ENCODE measurements at places on chromosomes 12 and 14.

DNA sequence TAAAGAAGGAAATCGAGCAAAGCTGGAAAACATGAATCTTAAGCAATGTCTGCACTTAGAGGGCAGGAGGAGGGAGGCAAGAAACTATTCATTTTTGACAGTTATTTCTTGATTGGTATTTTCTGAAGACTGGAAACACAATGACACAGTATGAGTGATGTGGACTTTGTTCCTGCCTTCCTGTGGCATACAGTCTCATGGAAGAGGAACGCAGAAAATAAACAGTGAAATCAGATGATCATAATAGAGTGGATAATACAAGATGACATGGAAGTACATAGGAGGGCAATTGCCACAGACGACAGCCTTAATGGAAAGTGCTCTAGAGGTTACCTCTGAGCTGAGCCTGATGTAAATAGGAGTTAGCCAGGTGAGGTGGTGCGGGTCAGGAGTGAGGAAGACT is 140.4 kb upstream of the MAX start:
- no peak for DNase-seq

GRCh38 chr12:308511-308910 is 45.9 kb upstream of the SLC6A13 start:
- DNase-seq, result no peak

DNA sequence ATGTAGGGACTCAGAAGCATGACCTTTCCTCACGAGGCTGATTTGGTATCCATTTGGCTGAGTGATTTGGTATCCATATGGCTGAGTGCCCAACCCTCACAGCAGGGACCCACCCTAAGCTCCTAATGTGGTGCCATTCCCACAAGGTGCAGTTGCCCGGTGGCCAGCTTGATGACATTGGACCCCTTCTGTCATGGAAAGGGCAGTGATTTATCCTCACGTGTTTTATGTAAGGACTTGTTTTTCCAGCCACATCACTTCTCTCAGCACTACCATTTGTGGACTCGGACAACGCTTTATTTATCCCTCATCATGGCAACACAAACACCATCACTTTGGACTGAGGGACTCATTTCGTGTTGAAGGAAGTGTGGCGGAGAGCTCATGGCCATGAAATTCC is 8.5 kb upstream of the CDC42BPB start:
- no peak for DNase-seq

- DNase-seq, result peak; percentile 34
Observed at GRCh38 chr14:36069535-36069900, 107.0 kb downstream of the PTCSC3 start.

DNA sequence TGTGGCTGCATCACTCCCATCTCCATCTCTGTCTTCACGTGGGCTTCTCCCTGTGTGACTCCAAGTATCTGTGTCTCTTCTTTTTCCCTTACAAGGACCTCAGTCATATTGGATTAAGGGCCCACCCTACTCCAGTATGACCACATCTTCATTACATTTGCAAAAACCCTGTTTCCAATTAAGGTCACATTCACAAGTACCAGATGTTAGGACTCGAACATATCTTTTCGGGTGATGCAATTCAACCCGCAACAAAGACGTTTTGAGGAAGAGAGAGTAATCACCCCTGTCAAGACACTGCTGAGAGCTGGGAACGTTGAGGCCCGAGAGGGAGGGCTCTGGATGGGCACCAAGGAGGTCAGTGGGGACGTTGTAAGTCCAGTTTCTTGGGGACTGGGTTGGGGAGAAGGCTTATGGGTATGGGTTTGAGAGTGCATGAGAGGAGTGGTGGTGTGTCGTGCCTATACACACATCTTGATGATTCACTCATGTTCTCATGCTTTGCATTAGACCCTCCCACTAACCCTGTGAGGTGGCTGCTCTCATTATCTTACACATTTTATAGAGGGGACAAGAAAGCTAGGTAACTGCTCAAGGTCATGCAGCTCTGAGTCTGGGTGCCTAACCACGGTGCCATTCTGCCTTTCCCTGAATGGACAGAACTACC is 12.1 kb upstream of the IFI27 start:
- DNase-seq, result no peak

GRCh38 chr12:124797321-124797720 is 66.3 kb downstream of the SCARB1 start:
- no peak for DNase-seq

- DNase-seq, result no peak
Observed at GRCh38 chr12:28868414-28868813, 280.7 kb upstream of the FAR2 start.

DNA sequence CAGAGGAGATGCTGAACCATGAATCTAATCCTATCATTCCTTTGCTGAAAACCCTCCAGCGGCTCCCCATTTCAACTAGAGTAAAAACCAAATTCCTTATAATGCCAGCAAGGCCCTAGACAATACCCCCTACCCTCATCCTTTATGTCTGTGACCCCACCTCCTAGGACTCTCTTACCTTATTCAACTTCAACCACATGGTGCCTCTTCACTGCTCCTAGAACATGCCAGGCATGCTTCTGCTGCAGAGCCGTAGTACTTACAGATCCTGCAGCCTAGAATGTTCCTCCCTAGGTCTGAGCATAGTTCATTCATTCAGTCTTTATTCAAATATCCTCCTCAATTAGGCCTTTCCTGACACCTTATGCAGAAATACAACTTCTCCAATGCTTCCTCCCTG is 54.9 kb downstream of the DCAF5 start:
- no peak for DNase-seq

DNA sequence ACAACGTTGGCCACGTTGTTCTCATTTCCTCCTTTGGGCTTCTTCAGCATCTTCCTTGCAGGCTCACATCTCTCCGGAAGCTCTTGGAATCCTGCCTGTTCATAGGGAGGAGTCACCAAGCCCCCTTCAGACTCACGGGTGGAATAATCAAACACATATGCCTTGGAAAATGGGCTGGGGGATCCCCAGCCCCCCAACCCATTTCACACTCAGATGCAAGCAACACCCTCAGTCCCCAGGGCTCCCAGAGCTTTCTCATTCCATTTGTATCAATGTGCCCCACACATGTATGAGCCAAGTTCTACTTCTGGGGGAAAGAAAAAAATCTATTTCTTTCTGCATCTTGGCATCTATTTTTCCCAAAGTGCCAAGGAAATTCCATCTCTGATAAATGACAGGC is 33.1 kb downstream of the WSCD2 start:
- no peak for DNase-seq

- no peak for DNase-seq
Observed at GRCh38 chr12:113232840-113233585, 11.7 kb downstream of the TPCN1 start.

DNA sequence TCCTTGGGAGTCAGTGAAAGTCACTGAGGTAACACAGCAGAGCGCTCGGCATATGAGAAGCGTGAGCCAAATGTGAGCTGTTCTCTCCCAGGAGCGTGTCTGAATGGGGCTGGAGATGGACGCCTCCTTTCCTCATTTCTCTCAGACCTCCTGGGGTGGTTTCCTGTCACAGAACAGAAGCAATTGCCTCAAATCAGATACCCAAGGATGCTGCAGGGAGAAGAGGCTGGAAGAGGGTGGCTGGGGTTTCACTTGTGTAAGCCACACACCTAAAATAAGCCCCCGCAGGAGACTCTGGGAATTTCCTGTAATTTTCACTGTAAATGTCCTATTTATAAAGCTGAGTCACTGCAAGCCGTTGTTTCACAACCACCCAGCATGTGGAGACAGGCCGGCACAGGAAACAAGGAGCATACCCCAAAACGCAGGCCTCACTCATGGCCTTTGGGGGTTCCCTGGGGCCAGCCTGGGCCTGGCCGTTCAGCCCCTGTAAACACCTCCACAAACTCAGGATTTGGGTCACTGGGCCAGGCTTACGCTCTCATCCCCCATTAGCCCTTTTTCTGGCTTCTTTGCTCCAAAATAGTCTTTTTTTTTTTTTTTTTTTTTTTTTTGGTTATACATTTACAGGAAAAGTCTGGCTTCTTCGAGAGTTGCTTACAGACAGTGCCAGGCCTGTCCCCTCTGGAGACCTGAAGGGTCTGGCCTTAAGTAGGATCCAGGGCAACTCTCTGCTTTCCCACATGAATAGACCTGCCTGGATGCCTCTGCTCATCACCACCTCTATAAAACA is 55.3 kb downstream of the VCPKMT start:
- DNase-seq, result peak; percentile 29

DNA sequence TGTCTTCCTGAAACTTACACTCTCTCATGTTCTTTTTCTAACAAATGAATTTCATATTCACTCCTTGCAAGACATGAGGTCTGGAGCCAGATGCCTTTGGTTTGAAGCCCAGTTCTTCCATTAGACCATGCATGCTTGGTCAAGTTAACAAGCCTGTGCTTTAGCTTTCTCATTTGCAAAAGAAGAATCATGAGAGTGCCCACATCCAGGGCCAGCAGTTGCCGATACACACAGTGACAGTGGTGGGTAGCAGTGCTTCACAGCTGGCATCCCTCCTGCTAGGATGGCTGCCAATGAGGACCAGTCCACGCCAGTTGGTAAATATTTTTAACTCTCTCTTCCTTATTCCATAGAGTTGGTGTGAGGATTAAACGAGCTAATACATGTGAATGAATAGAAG is 163.1 kb downstream of the PHLDA1 start:
- DNase-seq, result no peak

GRCh38 chr12:125922330-125922729 is 857.1 kb downstream of the AACS start:
- no peak for DNase-seq

GRCh38 chr14:103301512-103302354 is 32.3 kb upstream of the EIF5 start:
- no peak for DNase-seq

GRCh38 chr14:61380984-61381383 is 59.6 kb downstream of the PRKCH start:
- DNase-seq, result no peak
